ENCODE measurements at places on chromosomes 4 and X.

DNA sequence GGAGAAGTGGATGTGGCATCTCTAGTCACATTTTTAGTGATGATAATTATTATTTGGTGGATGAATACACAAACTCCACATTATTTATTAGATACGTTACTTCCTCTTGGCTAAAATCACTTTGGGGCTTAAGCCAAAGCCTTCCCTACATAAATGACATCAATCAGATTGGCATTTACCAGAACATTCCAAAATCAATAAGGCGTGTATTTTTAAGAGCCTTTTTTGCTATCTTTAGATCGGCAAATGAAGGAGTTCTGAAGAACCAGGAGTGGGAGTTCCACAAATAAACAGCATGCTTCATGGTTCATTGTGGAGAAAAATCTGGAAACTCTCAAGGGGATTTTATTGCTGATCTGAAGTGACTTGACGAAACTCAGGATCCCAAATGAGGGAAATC, 89.7 kb downstream of the AMELX start:
- DNase-seq: no peak

- no peak for DNase-seq
Observed at GRCh38 chr4:82761229-82761628, 37.4 kb downstream of the SCD5 start.

GRCh38 chr4:101169044-101170014, 178.0 kb downstream of the PPP3CA start:
- DNase-seq: no peak

DNA sequence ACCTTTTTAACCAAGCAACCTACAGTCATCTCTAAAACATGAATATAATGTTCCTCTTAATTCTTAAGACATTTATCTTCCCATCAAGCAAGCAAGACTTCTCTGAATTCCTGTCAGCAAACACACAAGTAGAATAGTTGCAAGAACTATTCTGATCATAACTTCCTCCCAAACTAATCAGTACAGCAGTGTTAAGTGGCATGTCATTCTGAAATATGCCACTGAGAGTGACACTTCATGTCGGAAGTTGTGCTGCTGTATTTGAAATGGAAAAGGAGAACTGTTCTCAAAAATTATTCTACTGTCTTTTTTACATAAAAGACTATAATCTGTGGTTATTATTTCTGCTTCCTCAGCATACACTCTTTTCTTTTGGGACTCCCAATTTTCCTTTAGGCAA, 546.6 kb downstream of the PCDH18 start:
- DNase-seq: no peak

- DNase-seq: no peak
Observed at GRCh38 chrX:71282514-71283402, 677 bp upstream of the NONO start.

DNA sequence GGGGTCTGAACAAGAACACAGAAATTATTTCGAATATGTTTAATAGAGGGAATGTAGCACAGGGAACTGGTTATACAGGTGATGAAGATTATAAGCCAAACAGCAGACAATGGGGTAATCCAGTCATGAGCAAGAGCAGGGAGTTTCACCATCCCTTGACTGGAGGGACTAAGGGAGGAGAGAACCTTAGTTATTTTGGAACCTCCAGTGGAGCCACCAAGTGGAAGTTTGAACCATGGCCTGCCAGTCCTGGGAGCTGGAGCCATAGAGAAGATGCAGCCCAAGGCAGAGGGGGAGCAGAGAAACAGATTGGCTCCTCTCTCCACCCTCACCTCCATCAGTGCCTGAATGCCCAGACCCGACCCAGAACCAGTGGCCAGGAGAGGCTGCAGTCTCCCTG, 264.6 kb upstream of the RASGEF1B start:
- no peak for DNase-seq

- no peak for DNase-seq
Observed at GRCh38 chr4:12852338-12853307, 631.5 kb downstream of the RAB28 start.

- DNase-seq: no peak
Observed at GRCh38 chrX:52821079-52821760, 10.1 kb downstream of the XAGE5 start.

- no peak for DNase-seq
Observed at GRCh38 chr4:77039796-77040195, 36.0 kb downstream of the CCNI start.

DNA sequence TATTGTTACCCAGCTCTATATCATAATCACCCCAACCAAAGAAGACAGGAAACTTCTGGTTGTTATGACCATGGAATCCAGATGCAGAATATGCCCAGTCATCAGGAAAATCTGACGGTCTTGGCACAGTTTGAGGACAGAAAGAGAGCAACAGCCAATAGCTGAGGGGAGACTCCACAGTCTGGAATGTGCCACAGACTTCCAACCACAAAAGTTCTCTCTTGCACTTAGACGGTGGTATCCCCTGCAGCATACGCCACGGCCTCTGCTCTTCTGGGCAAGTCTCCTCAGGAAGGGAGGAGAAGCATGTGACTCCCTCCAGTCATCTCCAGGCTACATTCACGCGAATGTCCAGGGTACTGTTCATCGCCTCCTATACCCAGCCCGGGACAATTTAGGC, 18.4 kb downstream of the ZNF827 start:
- peak; percentile 88 for DNase-seq

GRCh38 chrX:55452833-55453124, 852 bp downstream of the MAGEH1 start:
- DNase-seq: no peak

DNA sequence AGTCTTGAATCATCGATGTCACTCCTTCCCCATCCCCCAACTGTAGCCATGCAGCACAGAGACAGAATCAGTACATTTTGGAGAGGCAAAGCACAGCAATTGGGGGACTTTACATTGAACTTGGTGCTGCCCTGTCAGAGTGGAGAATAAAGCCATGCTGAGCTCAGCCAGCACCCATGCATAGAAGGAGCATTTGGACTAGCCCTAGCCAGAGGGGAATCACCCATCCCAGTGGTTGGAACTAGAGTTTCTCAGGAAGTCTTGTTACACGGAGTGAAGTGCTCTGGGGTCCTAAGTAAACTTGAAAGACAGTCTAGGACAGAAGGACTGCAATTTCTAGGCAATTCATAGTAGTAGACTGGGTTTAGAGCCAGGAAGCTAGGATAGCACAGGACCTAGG, 49.6 kb downstream of the STPG2 start:
- no peak for DNase-seq
